T-helper 2 cell treated with Interferon-gamma antibody and Interleukin-4, amounts not matched to agents 5 μg/mL and 100 μg/mL, for 36 hours (primary cell): ENCODE measurements at places on chromosomes 12 and 14.

GRCh38 chr12:60494244-60494643, 898.4 kb downstream of the SLC16A7 start:
- no peaks in the 10 kb centered on the region for H3K4me1 ChIP-seq
- no peak for DNase-seq
- no peak overlapping the region for H3K4me3 ChIP-seq
- no peaks in the 10 kb centered on the region for H3K27me3 ChIP-seq
- no peak overlapping the region for H3K27ac ChIP-seq
- H3K36me3 ChIP-seq = no peaks in the 10 kb centered on the region

GRCh38 chr12:93134893-93135285, 205.8 kb upstream of the EEA1 start:
- no peaks in the 10 kb centered on the region for H3K27me3 ChIP-seq

DNA sequence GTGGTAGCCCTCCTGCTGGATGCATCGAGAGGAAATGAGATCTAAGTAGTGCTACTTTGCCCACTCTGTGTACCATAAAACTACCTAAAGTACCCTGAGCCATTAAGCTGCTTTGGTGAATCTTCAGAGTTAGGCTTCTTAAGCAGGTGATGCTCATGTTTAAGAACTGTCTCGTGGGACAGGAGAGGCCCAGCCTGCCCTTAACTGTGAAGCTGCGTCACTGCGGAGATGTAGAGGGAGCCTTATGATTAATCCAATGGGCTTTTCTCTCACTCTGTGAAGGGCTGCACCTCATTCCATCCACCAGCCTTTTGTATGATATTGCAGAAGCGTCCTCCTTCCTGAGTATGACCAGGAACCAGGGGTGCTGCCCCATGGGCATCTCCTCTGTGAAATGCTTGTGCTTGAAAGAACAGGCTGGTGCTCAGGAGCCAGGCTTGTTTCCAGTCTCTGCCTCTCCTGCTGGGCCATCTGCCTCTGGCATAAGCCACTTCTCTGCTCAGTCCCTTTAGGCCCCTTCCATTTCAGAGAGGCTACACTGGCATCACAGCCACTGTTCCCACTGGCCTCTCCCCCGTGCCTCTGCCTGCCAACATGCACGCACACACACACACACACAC, 6.8 kb upstream of the CCDC177 start:
- DNase-seq = no peak
- no peak overlapping the region for H3K4me3 ChIP-seq
- H3K27me3 ChIP-seq = peaks cover 29% of the 10 kb centered on the region
- H3K27ac ChIP-seq = no peak overlapping the region
- peaks cover 5% of the 10 kb centered on the region for H3K4me1 ChIP-seq
- H3K36me3 ChIP-seq = no peaks in the 10 kb centered on the region

DNA sequence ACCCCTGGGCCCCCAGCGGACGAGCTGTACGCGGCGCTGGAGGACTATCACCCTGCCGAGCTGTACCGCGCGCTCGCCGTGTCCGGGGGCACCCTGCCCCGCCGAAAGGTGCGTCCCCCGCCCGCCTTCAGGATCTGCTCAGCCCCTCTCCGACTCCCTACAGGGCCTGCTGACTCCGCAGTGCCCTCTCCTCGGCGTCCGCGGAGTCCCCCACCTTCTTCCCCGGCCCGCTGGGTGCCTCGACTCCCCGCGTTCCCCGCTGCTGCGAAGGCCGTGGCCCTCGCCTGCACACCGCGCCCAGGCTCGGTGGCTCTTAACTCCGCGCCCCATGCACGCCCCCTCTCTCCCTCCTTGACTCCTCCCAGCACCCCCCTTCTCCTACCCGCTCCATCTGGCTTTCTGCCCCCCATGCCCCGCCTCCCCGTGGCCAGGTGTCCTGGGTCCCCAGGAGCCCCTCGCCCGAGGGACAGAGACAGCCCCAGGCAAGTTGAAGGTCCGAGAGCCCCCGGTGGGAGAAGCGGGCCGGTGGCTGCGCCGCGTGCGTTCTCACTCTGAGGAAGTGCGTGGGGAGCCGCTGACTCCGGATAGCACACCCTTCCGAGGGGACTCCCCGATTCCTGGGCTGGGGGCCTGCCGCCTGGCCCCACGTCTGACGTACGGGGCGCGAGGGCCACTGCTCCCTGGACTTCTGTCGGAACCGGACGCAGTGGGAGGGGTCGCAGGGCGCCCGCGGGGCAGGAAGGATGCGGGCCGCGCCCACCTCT, 594 bp downstream of the TAMALIN start:
- H3K4me3 ChIP-seq = peak overlapping the region; percentile 72
- H3K36me3 ChIP-seq = no peaks in the 10 kb centered on the region
- H3K4me1 ChIP-seq = peaks cover 10% of the 10 kb centered on the region
- peak; percentile 13 for DNase-seq
- peaks cover 47% of the 10 kb centered on the region for H3K27me3 ChIP-seq
- peak overlapping the region; percentile 26 for H3K27ac ChIP-seq

- H3K27me3 ChIP-seq = no peaks in the 10 kb centered on the region
- H3K4me1 ChIP-seq = peaks cover 42% of the 10 kb centered on the region
- H3K36me3 ChIP-seq = peaks cover 27% of the 10 kb centered on the region
- DNase-seq = no peak
- peak overlapping the region; percentile 95 for H3K4me3 ChIP-seq
These were observed 596 bp downstream of the DLST start for GRCh38 chr14:74882103-74882920.

GRCh38 chr14:96688629-96689028, 108.6 kb upstream of the VRK1 start:
- H3K27me3 ChIP-seq = peaks cover 4% of the 10 kb centered on the region
- no peaks in the 10 kb centered on the region for H3K36me3 ChIP-seq
- H3K27ac ChIP-seq = no peak overlapping the region
- H3K4me3 ChIP-seq = no peak overlapping the region
- H3K4me1 ChIP-seq = no peaks in the 10 kb centered on the region

DNA sequence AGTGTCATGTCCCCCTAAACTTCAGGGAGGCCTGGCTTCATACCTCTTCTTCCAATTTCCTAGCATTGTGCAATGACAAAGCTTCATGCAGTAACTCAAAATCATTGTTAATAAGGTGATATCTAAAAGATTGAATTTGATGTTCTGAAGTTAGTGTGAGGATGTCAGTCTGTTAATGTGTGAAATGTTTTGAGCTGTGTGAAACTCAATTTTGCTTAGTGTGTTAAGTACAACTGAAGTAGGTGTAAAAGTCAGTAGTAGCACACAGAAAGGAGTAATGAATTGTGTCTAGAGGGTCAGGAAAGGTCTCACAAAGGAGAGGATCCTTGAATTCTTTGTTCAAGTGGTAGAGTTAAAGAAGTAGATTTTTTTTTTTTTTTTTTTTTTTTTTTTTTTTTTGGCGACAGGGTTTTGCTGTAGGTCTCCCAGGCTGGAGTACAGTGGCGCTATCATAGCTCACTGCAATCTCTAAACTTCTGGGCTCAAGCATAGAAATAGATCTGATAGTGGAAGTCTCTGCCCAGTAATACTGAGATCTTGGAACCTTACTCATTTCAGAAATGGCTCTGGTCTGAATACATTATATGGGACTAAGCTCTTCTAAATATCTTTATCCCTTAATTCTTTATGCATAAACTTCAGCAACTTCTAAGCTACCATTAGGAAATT, 63.9 kb downstream of the FUT8 start:
- H3K4me1 ChIP-seq = peaks cover 55% of the 10 kb centered on the region
- H3K27me3 ChIP-seq = no peaks in the 10 kb centered on the region
- DNase-seq = peak; percentile 24
- H3K4me3 ChIP-seq = no peak overlapping the region

GRCh38 chr12:95429172-95429510, 44.8 kb upstream of the METAP2 start:
- H3K27me3 ChIP-seq = peaks cover 3% of the 10 kb centered on the region
- no peak for DNase-seq
- H3K4me3 ChIP-seq = no peak overlapping the region
- no peak overlapping the region for H3K27ac ChIP-seq

GRCh38 chr12:104790296-104791125, 167.6 kb downstream of the SLC41A2 start:
- DNase-seq = peak; percentile 20
- H3K27me3 ChIP-seq = peaks cover 7% of the 10 kb centered on the region
- H3K4me3 ChIP-seq = peak overlapping the region; percentile 73
- H3K4me1 ChIP-seq = peaks cover 4% of the 10 kb centered on the region

DNA sequence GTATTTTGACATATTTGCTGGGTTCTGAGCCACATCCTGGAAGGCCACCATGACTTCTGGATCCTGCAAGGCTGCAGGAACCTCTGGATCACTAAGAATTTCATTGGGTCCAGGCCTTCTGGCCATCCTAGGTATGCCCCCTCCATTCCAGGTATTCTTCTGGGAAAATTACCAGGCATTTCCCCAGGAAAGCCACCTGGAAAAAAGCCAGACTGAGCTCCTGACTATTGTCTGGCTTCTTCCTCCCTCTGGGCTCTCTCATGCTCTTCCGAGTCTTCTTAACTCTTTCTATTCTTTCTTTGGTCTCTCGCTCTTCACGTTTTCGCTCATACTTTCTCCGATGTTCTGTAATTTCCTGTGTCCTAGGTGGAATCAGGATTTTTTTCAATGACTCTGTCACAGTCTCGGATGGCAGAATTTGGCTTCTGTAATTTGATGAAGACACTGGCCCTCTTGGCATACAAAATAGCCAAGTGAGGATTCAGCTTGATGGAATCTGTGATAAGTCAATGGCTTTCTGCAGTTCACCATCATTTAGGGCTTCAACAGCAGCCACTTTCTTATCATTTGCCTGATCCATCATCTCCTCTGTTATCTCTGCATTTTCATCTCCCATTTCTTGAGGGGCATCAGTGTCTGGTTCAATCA, 42.6 kb downstream of the ATP23 start:
- H3K36me3 ChIP-seq = no peaks in the 10 kb centered on the region
- DNase-seq = no peak
- H3K4me1 ChIP-seq = no peaks in the 10 kb centered on the region
- no peak overlapping the region for H3K27ac ChIP-seq

- no peak overlapping the region for H3K4me3 ChIP-seq
- no peak overlapping the region for H3K27ac ChIP-seq
- DNase-seq = no peak
- H3K27me3 ChIP-seq = peaks cover 43% of the 10 kb centered on the region
These were observed 5.0 kb upstream of the CSRP2 start for GRCh38 chr12:76883811-76884210.

- H3K27me3 ChIP-seq = peaks cover 20% of the 10 kb centered on the region
- no peak overlapping the region for H3K27ac ChIP-seq
- H3K36me3 ChIP-seq = no peaks in the 10 kb centered on the region
- no peak for DNase-seq
- no peak overlapping the region for H3K4me3 ChIP-seq
These were observed 71.8 kb downstream of the TTC9 start for GRCh38 chr14:70713511-70713916.

GRCh38 chr14:65792208-65792905, 379.8 kb downstream of the FUT8 start:
- no peaks in the 10 kb centered on the region for H3K36me3 ChIP-seq
- H3K4me1 ChIP-seq = no peaks in the 10 kb centered on the region
- H3K27me3 ChIP-seq = peaks cover 15% of the 10 kb centered on the region
- no peak overlapping the region for H3K4me3 ChIP-seq

DNA sequence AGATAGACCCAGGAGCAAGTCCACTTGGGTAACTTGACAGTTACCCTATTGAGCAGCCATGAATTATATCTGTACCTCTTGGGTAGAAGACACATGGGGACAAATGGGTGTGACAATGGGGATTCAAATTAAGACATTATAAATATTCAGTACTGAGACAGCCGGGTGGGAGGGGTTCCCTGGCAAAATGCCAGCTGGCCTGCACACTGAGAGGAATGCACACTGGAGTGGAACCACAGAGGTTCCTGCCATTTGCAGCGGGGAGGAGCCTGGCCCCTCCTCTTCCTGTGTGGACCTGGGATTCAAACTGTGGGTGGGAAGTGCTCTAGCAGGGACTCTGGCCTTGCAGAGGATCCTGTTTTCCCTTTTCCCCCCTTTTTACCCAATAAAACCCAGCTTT, 118.7 kb upstream of the CDKN3 start:
- H3K4me1 ChIP-seq = no peaks in the 10 kb centered on the region
- DNase-seq = no peak
- no peak overlapping the region for H3K27ac ChIP-seq
- peaks cover 5% of the 10 kb centered on the region for H3K27me3 ChIP-seq
- H3K4me3 ChIP-seq = no peak overlapping the region

DNA sequence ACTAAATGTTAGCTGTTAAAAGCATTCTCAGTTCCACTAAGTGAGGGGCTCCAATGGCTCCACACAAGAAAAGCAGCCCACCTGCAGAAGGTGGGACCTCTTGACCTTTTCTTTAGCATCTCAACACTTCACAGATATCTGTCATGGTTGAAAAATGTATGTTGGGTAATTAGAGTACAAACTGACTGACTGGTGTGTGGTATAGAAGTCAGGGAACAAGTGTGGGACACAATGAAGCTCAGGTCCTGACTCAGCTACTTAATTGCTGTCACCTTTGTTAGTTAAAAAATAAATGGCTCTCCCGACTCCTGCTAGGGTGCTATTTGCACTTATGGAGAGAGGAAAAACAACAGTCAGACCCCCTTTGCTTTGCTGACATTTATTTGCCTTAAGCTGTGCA, 299.0 kb downstream of the TTC6 start:
- no peaks in the 10 kb centered on the region for H3K4me1 ChIP-seq
- H3K27me3 ChIP-seq = no peaks in the 10 kb centered on the region
- H3K27ac ChIP-seq = no peak overlapping the region

DNA sequence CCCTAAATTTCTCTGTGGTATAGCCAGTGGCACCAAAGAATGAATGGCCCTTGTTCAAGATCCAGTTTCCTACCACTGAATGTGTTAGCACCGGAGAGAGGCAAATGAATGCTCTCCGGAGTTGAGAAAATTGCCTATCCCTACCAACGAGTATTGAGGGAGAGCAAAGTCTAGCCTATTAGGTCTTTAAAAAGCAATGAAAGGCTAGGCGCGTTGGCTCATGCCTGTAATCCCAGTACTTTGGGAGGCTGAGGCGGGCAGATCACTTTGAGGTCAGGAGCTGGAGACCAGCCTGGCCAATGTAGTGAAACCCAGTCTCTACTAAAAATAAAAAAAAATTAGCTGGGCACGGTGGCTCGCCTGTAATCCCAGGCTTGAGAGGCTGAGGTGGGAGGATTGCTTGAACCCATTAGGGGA, 898 bp upstream of the RAB15 start:
- no peaks in the 10 kb centered on the region for H3K36me3 ChIP-seq
- no peak for DNase-seq

GRCh38 chr14:102675396-102675795, 82.9 kb downstream of the RCOR1 start:
- H3K36me3 ChIP-seq = peaks cover 12% of the 10 kb centered on the region
- no peak overlapping the region for H3K27ac ChIP-seq
- no peaks in the 10 kb centered on the region for H3K27me3 ChIP-seq
- H3K4me1 ChIP-seq = peaks cover 5% of the 10 kb centered on the region

DNA sequence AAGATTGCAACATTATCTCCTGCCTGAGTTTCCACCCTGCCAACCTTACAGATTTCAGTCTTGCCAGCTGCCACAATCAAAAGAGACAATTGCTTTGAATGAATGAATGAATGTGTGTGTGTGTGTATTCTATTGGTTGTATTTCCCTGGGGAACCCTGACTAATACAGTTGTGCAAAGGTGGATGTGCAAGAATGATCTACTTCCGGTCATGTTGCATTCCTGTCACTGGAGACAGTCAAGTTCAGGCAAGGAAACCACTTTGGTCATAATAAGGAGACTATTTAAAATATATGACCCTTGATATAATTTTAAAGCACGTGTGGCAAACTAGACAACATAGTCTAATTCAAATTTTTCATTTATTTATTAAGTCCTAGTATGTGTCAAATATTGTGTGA, 13.1 kb downstream of the RERG start:
- peaks cover 9% of the 10 kb centered on the region for H3K27me3 ChIP-seq
- DNase-seq = no peak
- no peak overlapping the region for H3K27ac ChIP-seq
- no peaks in the 10 kb centered on the region for H3K4me1 ChIP-seq
